Stimulated activated CD4-positive, alpha-beta T cell treated with anti-CD3 and anti-CD28 coated beads, Interleukin-15, amount 100 ng/mL, for 48 hours (primary cell): ENCODE measurements at places on chromosomes 11 and 22.

DNA sequence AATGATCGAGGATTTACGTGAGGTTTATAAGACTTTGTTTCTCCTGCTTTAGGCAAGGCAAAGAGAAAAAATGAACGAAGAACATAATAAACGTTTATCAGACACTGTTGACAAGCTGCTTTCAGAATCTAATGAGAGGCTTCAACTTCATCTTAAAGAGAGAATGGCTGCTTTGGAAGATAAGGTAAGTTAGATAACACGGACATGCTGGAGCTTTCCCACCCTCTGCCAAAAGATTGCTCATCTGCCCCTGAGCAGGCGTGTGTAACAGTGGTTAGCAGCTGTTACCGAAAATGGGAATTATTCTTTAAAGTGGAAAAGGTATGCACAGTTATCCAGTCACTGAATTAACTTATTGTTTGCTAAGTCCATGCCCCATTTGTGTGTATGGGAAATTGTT, 62.8 kb upstream of the CTTN start:
- DNase-seq, result no peak

DNA sequence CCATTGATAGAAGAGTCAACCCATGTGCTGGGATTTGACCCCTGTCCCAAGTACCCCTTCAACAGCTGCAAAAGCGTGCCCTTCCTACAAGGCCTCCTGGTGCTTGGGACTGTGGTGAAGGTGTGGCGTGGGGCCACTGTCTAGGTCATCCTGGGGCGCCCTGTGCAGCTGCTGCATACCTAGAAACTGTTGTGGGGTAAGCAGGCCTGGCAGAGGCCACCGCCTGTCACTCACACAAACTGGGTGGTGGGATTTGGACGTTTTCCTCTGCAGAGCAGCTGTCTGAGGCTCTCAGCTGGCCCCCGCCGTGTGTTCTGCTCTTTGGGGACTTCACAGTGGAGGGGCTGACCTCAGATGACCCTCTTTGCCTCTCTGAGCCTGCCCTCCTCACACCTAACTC, 69.7 kb downstream of the SCN3B start:
- no peak for DNase-seq

DNA sequence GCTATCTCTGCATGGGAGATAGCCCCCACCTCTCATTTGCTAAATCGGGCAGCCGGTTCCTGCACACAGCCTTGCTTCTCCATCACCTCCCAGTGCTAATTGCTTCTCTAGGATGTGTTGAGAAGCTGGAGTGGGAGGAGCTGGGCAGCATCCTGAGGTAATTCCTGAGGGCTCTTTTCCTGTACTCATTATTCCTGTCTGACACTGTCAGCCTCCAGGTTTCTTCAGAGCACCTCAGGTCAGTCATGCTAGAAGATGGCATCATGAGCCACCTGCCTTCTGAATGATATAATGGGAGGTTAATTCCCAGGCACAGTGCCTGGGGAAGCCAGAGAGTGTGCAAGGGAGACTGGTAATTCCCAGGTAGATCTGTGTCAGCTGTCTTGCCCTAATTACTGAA, 133.0 kb downstream of the RAB38 start:
- DNase-seq, result no peak

- DNase-seq, result no peak
These were observed 61.3 kb upstream of the CHORDC1 start for GRCh38 chr11:90284171-90284570.

DNA sequence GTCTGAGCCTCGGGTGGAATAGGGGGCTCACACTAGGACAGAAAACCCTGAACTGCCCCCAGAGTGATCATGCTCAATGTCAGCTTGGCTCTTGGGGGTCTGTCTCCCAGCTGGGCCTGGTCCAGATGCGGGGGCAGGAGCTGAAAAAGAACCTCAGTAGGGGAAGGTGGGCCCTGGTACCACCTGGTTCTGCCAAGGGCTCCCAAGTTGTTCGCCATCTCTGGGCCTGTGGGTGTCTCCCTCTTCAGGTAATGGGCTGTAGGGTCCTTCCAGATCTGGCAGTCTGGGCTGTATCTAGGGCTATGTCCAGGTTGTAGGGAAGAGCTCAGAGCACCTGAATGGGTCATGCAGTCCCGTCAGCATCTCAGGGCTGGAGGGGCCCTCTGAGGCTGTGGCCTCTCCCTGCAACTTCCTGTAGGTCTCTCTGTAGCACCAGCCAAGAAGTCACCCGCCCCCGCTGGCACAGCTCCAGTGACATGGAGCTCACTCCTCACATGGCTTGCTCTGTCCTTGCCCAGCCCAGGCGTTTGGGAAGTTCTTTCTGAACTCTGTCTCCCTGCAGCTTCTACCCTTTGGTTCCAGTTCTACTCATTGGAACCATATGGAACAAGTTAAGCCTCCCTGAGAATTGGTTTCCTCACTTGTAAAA, 33.0 kb upstream of the SOX10 start:
- no peak for DNase-seq

GRCh38 chr11:33545931-33546330, 154.7 kb downstream of the C11orf91 start:
- DNase-seq, result no peak
